ENCODE measurements at places on chromosomes 4 and X.

DNA sequence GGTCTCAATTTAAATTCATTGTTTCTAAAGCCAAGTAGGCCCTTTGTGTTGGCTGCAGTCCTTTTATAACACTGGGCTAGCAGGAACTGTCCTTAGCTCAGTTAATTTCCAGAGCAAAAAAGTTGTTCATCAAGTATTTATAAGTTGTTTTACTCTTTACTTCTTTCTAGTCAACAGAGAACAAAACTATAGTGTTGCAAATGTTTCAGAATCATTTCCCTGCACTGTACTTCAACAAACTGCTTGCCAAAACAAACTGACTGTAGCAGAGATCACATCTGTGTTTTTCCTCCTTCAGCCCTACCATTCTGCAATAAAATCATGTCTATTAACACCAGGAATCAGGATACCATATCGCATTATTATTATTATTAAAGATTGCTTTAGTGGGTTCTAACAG, 168.5 kb upstream of the SH3RF1 start:
- no peak for DNase-seq

DNA sequence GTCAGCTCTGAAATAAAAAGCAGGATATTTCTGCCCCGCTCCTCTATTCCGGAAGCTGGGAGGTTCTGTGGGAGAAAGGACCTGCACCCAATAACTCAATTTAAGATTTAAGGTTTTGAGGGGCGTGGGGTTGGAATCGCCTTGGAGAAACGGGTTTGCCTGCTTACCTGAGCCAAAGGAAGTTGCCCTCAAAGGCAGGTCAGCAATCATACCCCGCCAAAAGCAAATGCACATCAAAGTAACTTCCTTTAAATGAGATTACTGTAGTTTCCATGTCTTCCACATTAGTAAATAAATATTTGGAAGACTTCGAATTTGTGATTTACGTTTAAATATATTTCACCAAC, 978 bp upstream of the HS3ST1 start:
- no peak for DNase-seq

DNA sequence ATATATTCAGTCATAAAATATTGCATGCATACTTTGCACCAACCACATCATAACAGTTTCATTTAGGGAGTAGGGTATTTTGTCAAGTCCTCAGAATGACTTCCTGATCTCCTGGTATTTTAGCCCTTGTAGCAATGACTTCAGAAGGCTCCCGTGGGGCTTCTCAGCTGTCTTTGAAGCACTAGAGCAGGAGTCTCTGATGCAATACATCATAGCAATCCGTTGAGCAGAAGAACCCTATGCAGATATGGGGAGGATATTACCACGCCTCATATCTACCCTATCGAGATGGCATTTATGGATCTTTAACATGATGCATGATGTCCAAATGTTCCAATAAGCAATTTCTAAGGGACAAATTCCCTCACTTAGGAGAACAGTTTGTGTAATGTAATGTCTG, 373.7 kb upstream of the FTHL17 start:
- DNase-seq = no peak

DNA sequence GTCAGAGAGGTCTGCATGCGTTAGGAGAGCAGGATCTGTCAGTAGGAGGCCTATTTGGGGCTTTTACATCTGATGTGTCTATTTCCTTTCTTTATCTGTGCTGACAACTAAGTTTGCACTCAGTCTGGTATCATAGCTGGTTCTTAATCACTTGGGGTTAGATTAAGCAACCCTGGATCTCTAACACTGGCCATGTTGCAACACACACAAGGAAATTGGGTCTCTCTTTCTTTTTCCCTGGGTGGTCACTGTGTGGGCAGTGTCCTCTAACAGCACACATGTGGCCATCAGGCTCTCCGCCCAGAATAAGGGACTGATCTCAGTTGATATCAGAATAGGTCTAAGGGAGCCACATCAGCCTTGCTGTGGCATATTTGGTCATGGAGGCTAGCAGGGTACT, 38.9 kb downstream of the IGFBP7 start:
- DNase-seq = no peak

DNA sequence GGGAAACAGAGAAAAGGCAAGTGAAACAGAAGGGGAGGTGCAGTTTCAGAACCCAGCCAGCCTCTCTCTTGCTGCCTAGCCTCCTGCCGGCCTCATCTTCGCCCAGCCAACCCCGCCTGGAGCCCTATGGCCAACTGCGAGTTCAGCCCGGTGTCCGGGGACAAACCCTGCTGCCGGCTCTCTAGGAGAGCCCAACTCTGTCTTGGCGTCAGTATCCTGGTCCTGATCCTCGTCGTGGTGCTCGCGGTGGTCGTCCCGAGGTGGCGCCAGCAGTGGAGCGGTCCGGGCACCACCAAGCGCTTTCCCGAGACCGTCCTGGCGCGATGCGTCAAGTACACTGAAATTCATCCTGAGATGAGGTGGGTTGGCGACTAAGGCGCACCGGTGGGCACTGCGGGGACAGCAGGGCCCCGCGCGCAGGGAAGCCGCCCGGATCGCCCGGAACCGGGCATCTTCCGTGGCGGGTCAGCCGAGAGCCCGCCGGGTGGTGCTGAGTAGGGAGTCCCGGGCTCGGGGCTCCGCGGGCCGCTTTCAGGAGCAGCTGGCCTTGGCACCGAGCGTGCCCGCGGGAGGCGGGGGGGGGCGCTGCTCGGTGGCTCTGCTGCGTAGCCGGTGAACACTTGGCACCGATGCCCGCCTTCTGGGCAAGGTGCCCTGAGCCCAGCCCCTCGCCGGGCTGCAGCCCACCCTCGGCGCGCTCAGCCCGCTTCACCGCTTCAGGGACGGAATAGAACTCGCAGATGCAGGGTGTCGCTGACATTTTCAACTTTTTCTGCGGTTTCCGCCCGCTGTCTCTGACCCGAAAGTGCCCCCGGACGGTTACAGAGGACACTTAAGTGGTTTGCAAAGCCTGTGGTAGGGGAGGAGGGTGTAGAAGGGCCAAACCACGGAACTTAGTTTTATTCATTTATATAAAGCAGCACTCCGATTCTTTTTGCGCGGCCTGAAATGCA, at the start of gene CD38:
Gene CD38 (plus strand): TSS at position 40 of the 953 bp plus-strand sequence. CDS start 87 bp downstream, at position 127.
- DNase-seq = no peak

- DNase-seq = no peak
These were observed 4.2 kb upstream of the ABCG2 start for GRCh38 chr4:88162626-88163025.

GRCh38 chr4:87005690-87006425, 71.0 kb downstream of the AFF1 start:
- DNase-seq = no peak

DNA sequence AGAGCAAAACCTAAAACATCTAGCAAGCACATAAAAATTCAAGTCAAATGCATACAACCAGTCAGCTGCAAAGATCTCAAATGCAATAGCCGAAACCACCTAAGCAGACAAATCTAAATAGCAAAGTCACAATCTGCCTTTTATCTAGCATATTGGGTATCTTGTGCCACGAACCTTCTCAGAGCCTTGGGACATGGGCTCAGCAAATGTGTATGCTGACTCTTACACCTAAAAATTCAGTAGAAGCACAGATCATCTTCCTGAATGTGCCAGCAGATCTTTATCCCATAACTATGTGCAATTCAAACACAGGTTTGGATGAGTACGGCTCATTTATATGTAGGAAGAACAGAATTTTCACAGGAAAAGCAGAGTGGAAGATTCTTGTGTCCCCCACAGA, 492.1 kb downstream of the INPP4B start:
- DNase-seq = no peak

- DNase-seq = no peak
These were observed 26.8 kb downstream of the MAN2B2 start for GRCh38 chr4:6601661-6602250.

DNA sequence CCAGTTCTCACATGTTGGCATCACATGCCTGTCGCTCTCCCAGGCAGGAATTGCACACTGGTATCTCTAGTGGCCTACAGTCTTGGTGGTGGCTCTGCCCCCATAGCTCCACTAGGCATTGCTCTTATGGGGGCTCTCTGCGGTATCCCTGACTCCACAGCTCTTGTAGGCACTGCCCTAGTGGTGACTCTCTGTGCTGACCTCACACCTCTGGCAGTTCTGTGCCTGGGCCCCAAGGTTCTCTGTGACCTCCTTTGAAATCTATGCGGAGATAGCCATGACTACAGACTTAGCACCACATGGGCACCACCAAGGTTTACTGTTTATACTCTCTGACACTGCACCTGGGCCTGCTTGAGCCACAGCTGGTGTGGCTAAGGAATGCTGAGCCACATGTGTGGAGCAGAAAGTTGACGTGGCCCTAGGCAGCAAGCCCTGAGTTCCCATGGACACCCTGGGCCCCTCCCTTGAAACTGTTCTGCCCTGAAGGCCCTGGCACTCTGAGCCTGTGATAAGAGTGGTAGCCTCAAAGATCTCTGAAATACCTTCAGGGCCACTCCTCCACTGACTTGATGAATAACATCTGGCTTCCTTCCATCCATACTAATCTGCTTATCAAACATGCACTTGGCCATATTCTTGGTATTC, 8.0 kb downstream of the SLC9B1 start:
- peak; percentile 9 for DNase-seq

DNA sequence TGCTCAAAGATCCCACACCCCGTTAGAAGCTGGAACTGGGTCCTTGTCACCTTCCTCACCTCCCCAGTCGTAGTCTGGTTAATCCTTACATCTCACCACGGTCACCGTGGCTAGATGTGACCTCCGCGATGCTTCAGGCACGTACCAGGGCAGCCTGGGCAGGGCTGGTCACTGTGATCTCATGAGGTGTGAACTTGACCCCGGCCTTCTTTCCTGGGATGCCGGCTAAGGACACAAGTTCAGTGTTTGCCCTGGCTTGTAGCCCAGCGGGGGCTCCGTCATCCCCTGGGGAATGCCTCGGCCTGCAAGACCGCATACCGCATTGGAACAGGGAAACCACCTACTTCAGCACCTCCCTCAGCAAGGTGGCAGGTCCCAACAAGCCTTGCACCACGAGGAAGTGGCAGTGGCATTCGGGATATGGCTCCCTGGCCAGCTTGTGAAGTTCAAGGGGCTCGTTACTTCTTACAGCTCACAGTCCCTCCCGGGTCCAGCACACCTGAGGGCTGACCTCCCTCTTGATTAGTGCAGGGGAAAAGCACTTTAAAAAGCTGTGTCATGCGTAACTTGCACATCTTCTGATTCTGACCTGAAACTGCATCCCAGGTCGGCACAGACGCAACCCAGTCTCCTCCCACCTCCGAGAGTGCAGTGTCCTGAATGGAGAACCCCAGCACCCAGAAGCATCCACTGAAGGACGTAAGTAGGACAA, 25.9 kb downstream of the NOP14 start:
- DNase-seq = no peak

GRCh38 chrX:145549496-145549895, 268.1 kb upstream of the SLITRK2 start:
- DNase-seq = no peak

DNA sequence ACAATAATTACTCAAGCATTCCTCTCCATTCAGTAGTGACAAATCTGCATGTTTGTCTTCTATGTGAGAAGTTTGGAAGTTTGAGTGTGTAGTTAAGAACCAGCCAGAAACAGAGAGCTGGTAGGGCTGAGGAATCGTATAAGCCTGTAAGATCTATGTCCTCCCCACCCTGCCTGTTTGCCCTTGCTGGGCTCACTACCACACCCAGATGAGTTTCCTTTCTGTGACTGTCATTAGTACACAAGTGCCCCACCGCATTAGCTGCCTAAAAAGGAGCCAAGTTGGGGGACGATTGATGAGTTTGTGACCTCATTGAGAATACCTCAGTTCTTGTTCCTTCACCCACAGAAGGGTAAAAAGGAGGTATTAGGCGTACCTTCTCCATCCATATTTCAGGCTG, 28.3 kb downstream of the DOCK11 start:
- DNase-seq = no peak

DNA sequence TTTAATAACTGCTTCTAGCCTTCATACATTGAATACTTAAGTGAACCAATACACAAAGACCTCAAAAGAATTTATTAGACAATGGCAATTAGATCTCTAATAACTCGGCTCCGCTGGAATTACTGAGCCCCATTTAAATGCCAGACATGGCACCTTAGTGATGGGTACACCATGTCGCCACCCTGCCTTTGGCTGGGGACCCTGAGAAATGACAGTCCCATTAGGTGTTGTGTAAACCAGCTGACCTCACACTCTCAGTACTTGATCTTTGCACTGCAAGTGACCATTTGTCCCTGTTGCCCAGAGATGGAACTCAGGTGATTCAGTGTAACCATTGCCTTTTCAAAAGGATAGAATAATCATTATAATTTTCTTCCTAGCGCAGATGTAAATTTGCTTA, 144.6 kb upstream of the SMARCAD1 start:
- DNase-seq = no peak

DNA sequence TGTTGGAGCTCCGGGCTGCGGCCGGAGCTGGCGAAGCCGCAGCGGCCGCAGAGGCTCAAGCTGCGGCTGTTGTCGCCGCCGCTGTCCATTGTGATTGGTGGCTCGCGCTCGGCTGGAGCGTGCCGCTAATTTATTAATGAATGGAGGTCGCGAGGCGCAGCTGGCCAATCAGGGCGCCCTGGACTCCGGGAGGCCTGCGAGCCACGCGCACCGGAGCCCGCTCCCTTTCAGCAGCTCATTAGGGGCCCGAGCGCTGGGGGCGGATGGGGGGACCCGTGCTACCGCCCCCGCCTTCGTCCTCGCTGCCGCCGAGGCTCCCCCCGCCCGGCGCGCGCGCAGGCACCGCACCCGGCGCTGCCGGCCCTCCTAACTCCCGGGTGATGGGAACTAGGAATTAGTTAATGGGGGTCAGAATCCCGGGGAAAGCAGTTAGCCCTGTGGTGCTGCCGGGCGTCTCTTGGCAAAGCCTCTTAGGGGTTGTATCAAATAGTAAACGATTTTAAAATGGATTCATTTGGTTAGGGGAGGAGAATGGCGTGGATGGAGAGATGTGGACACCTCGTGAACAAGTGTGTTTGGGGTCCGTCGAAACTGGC, 589 bp upstream of the NEUROG2 start:
- no peak for DNase-seq

DNA sequence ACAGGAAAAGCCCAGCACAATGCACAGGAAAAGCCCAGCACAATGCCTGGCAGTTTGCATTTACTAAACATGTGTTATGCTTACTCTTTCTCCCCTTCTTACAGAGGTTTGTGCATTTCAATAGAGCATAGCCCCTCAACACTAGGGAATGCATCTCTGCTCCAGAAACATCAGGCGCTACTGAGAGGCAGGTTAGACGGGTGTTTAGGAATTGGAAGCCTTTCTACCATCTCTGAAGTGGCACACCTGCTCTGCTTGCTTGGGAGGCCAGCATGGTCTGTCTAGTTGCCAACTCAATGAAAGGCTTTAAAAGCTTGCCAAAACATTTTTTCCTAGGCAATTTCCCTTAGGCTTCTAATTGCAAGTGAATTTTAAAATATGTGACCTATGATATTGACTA, 55.7 kb downstream of the GRID2 start:
- DNase-seq = no peak

Data from BJ (cell line).